ENCODE measurements at places on chromosomes 2 and 18.
A peak's percentile ranks its signal among the peaks of the same experiment; 100 is the strongest.

GRCh38 chr2:68318914-68319397 lies 793 bp downstream of the CNRIP1 start:
- H3K36me3 ChIP-seq, result no peaks in the 10 kb centered on the region
- no peak overlapping the region for H3K27ac ChIP-seq
- H3K4me1 ChIP-seq, result peaks cover 16% of the 10 kb centered on the region
- H3K4me3 ChIP-seq, result peak overlapping the region; percentile 43
- DNase-seq, result no peak

- H3K36me3 ChIP-seq, result peaks cover 14% of the 10 kb centered on the region
- H3K27ac ChIP-seq, result no peak overlapping the region
- no peak for DNase-seq
- no peak overlapping the region for H3K4me3 ChIP-seq
- peaks cover 9% of the 10 kb centered on the region for H3K4me1 ChIP-seq
These were observed 1.5 kb upstream of the OSGEPL1 start for GRCh38 chr2:189763908-189764661.

GRCh38 chr18:48029296-48029986 lies 99.0 kb upstream of the SMAD2 start:
- no peaks in the 10 kb centered on the region for H3K4me1 ChIP-seq
- H3K27me3 ChIP-seq, result no peaks in the 10 kb centered on the region
- no peaks in the 10 kb centered on the region for H3K36me3 ChIP-seq

GRCh38 chr2:20666005-20666303 lies 990 bp upstream of the GDF7 start:
- H3K27ac ChIP-seq, result no peak overlapping the region
- H3K36me3 ChIP-seq, result no peaks in the 10 kb centered on the region
- DNase-seq, result no peak
- peak overlapping the region; percentile 44 for H3K4me3 ChIP-seq
- H3K27me3 ChIP-seq, result peaks cover 82% of the 10 kb centered on the region
- H3K4me1 ChIP-seq, result peaks cover 44% of the 10 kb centered on the region

DNA sequence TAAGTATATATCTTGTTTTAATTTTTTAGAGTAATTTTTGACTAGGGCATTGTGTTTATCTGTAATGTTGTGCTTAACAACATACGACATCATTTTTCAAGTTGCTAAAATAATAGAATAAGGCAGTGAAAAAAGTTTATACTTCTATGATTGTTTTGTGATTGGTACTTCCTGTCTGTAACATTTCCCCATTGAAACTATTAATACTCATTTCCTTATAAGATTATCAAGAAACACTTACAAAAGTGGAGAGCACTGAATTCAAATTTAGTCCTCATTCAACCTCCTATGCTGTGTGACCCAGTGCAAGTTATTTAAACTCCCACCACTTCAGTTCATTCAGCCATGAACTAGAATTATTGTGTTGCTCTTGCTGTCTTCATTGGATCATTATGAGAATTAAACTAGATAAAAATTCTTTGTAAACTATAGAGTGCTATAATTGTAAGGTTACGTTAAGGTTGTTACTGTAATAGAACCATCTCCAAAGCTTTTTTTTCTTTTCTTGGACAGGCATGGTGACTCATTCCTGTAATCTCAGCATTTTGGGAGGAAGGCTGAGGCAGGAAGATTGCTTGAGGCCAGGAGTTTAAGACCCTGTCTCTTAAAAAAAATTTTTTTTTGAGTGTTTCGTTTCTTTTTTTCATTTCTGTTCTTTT lies 2.8 kb downstream of the ETAA1 start:
- H3K4me3 ChIP-seq, result no peak overlapping the region
- peaks cover 19% of the 10 kb centered on the region for H3K36me3 ChIP-seq
- H3K4me1 ChIP-seq, result no peaks in the 10 kb centered on the region
- no peaks in the 10 kb centered on the region for H3K27me3 ChIP-seq

Measured in CD4-positive, alpha-beta T cell (primary cell).